ENCODE measurements at places on chromosomes 13 and 19. TPM values are rescaled to one million over a fixed set of nuclear protein-coding genes. Genes with fewer than 3 reads are reported as not detected.

The PNMA8A gene
- total RNA-seq = 1.7 TPM

- no peak for DNase-seq
Observed at GRCh38 chr13:112638157-112638750, 50.3 kb upstream of the TUBGCP3 start.

The KL gene
- not detected for total RNA-seq

DNA sequence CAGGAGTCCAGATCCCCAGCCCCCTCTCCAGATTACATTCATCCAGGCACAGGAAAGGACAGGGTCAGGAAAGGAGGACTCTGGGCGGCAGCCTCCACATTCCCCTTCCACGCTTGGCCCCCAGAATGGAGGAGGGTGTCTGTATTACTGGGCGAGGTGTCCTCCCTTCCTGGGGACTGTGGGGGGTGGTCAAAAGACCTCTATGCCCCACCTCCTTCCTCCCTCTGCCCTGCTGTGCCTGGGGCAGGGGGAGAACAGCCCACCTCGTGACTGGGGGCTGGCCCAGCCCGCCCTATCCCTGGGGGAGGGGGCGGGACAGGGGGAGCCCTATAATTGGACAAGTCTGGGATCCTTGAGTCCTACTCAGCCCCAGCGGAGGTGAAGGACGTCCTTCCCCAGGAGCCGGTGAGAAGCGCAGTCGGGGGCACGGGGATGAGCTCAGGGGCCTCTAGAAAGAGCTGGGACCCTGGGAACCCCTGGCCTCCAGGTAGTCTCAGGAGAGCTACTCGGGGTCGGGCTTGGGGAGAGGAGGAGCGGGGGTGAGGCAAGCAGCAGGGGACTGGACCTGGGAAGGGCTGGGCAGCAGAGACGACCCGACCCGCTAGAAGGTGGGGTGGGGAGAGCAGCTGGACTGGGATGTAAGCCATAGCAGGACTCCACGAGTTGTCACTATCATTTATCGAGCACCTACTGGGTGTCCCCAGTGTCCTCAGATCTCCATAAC is at the start of gene APOE:
Gene APOE (plus strand): TSS at position 360 of the 724 bp plus-strand sequence. CDS start 829 bp downstream, outside the sequence.
- DNase-seq = no peak

DNA sequence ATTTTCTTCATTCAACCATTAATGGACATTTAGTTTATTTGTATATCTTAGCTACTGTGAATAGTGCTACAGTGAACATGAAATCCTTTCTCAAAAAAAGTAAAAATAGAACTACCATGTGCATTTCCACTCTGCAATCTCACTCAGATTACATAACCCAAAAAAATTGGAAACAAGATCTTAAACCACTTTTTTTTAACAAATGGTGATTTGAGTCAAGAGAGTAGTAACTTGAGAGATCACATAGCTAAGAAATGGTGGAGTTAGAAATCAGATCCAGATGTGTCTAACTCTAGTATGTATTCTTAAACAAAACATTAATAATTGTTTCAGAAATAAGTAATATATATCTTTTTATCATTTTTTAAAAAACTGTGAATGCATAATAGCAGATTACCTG is 318.3 kb upstream of the SGCG start:
- no peak for DNase-seq

The IL12RB1 gene
- 0.18 TPM for total RNA-seq

The PGPEP1 gene
- total RNA-seq = 25.7 TPM

- DNase-seq = no peak
Observed at GRCh38 chr19:55118401-55118991, 1.1 kb upstream of the PPP1R12C start.

DNA sequence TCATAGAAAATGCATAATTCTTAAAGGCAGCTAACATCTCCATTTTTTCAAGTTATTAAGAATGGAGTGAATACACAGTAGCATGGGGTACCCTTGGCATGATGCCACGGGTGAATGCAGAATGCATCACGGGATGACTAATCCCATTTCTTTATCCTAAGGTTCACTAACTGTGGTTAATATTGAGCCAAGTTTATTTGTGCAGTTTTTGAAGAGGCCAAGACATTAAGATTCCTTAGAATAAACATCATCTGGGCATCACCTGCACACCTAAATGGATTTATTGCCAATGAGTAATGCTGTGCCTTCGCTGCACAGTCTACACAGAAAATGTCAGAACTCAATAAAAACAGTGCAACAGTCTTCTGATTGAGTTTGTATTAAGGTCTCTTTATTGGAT is 333.1 kb downstream of the GPC6 start:
- no peak for DNase-seq

- no peak for DNase-seq
Observed at GRCh38 chr13:50699874-50700663, 143.4 kb downstream of the DLEU7 start.

DNA sequence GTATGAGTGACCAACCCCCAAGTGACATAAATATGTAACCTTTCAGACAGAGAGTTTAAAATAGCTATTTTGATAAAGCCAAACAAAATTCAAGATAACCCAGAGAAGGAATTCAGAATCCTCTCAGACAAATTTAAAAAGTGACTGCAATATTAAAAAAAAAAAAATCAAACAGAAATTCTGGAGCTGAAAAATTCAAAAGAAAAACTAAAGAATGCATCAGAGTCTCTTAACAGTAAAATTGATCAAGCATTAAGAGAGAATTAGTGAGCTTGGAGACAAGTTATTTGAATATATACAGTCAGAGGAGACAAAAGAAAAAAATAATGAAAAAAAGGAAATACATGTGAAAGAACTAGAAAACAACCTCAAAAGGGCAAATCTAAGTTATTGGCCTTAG is 53.1 kb upstream of the ATXN8OS start:
- no peak for DNase-seq

The PINLYP gene
- 2.3 TPM for total RNA-seq

The SLAIN1 gene
- 9.2 TPM for total RNA-seq

DNA sequence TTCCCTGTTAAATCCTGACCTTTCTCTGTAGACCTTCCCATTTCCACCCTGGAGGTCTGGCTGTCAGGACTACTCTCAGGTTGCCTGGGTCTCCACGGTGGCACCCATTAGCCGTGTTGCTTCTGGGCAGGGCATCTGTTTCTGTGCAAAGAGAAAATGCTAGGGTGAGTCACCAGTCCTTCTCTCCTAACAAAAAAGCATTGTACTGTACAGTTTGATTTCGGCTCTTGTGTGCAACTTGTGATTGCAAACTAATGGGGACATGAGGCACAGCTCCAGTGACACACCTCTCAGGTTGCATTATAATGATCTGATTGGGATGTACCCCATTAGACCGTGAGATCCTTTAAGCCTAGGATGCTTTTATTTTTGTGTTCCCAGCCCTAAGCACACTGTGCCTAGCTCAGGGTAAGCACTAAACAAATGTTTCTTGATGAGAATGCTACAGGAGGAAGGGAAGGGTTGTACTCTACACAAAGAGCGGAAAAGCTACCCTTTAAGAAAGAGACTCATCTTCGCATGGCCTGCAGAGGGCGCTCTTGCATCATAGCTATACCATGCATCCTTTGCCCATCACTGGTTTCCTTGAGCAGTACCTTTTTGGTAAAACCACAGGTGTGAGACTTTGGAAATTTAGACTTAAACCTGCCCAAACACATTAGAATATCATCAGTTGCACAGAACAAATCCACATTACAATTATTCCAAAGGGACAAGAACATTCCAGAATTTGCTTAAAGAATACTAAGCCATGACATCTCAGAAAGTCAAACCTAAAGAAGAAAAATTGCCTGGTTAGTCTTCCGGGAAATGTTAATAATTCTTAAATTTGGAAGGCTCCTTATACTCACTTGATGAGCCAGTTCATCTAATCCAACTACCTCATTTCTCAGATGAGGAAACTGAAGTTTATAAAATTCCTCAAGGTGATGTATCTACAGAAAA is 20.3 kb upstream of the TRIM13 start:
- DNase-seq = peak; percentile 49

DNA sequence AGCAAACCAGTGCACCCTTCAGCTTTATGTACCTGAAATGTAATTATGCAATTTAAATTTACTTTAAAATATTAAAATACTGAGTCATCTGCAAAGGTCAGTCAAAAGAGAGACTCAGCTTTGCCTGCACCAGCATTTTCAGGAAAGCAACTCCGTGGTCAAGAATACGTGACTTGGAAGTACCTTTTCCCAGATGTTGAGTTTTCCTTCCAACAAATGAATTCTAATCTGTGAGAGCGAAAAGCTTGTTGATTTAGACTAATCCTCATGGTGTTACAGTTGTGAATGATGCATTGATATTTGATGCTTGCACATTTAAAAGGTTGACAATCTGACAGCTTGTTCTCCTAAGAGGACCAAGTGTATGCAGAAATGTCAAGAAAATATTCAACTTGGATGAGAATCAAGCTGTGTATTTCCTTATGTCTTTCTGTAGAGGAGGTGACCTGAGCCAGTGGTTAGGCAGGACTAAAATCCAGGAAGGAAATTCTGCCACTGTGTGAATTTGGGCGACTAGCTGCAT is 270.4 kb downstream of the ABCC4 start:
- DNase-seq = no peak

The C19orf73 gene
- total RNA-seq = 1.2 TPM

GRCh38 chr13:36344173-36344572 is 2.0 kb downstream of the SPART start:
- no peak for DNase-seq

GRCh38 chr19:29364224-29364726 is 151.3 kb upstream of the UQCRFS1 start:
- DNase-seq = no peak

The CADM4 gene
- total RNA-seq = 4.3 TPM

DNA sequence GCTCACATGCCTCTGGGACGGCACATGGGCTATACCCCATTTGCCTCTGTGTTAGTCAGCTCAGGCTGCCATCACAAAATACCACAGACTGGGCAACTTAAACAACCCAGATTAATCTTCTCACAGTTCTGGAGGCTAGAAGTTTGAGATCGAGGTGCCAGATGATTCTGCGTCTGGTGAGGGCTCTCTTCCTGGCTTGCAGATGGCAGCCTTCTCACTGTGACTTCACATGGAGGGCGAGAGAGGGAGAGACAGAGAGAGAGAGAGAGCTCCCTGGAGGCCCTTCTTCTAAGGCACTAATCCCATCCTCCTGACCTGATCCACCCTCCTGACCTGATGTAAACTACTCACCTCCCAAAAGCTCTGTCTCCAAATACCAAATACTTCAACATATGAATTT is 55.0 kb downstream of the GPR12 start:
- DNase-seq = no peak

The CABP5 gene
- total RNA-seq = not detected

The UNC13A gene
- under 0.01 TPM for total RNA-seq

The ZNF414 gene
- total RNA-seq = 3.6 TPM

The SIGLEC10 gene
- total RNA-seq = not detected

The SCGB2B2 gene
- total RNA-seq = not detected

The CEACAM3 gene
- total RNA-seq = not detected

DNA sequence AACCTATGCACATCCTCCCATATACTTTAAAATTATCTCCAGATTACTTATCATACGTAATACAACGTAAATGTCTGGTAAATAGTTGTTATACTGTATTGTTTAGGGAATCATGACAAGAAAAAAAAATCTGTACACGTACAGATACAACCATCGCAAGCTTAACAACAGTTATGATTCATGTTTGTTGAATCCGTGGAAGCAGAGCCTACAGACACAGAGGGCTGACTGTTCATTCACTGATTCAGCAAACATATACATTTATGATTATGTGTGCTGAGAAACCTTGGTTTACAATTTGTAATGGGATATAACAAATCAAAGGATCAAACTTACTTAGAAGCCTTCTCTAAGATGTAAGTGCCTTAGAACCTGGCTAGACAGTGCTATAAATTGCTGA is 1.5 kb downstream of the ZNF260 start:
- no peak for DNase-seq

- no peak for DNase-seq
Observed at GRCh38 chr13:36918246-36919131, 1.5 kb downstream of the SMAD9 start.

The KCTD4 gene
- total RNA-seq = not detected

GRCh38 chr19:17294051-17294891 is 9.0 kb downstream of the ABHD8 start:
- DNase-seq = no peak

DNA sequence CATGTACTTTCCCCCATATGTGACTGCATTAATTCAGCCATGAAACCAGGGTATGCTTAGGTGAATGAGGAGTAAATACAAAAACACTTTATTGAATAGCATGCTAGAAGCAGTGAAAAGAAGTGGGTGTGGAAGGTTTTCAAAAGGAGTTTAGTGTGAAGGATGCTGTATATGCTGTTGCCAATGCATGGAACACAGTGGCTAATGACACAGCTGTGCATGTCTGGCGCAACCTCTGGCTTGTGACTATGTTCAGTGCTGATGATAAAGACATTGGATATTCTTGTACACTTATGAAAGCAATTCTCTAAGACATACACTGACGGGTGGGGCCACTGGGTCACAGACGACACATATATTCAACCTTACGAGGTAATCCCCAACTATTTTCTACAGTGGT is 55.2 kb downstream of the SOX21 start:
- no peak for DNase-seq

- no peak for DNase-seq
Observed at GRCh38 chr19:52566588-52566987, 3.5 kb upstream of the ZNF701 start.

- no peak for DNase-seq
Observed at GRCh38 chr13:33242984-33243617, 42.5 kb downstream of the STARD13 start.

The ZNF610 gene
- 4.7 TPM for total RNA-seq

The CYP2F1 gene
- not detected for total RNA-seq

The MIR17HG gene
- total RNA-seq = 9.4 TPM

The WDR88 gene
- total RNA-seq = 0.14 TPM

- DNase-seq = no peak
Observed at GRCh38 chr13:30712536-30713532, 22.5 kb upstream of the ALOX5AP start.

The HSH2D gene
- not detected for total RNA-seq

- no peak for DNase-seq
Observed at GRCh38 chr19:6318772-6319171, 14.6 kb downstream of the ACER1 start.

GRCh38 chr13:101614491-101614890 is 162.0 kb downstream of the ITGBL1 start:
- DNase-seq = no peak

DNA sequence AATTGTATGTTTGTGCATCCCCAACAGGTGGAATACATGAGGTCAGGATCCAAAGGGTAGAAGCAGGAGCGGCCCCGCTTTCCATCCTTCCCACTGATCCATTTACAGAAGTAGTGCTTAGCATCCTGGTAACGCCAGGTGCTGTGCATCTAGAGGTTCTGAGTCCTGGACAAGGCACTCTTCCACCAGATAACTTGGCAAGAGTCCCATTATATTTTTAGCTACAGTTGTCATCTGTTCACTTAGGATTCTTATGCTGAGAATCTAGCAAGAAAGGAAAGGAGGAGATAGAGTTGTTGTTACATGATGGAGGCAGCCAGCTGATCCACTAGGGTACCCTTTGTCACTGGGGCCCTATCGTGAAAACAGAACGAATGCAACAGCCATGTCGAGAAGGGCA is 389.5 kb upstream of the ZNF507 start:
- no peak for DNase-seq

- no peak for DNase-seq
Observed at GRCh38 chr19:18670312-18670711, 13.2 kb upstream of the CRTC1 start.

Data from pulmonary artery endothelial cell (primary cell).